Activated CD8-positive, alpha-beta memory T cell treated with anti-CD3 and anti-CD28 coated beads for 4 hours (primary cell): ENCODE measurements at places on chromosomes 5 and 9.

DNA sequence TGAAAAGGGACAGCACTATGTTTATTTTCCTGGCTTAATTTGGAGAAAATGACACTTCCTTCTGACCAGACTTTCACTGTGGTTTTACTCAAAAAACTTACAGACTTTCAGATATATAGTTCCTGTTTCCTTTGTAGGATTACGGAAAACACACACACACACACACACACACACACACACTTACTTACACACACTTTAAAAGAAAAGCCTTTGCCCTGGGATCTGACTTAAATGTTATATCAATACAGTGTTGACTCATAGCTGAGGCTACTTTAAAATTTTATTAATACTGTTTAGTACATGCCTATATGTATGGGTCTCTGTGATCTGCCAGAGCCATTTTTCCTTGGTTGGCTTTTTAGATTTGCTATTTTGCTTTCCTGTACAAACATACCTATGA, 758.3 kb downstream of the DNAH5 start:
- DNase-seq, result no peak

DNA sequence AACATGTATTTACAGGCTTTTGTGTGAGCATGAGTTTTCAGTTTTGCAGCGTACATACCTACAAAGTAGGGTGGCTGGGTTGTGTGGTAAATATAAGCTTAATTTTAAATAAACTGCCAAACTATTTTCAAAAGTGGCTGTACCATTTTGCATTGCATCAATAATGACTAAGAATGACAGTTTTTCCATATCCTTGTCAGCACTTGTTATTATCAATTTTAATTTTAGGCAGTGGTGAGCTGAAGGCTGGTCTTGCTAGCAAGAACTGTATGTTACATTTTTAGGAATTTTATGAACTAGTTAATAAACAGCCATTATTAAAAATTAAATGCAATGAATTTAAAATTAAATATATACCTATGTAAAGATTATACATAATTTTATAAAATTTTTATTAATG, 6.6 kb downstream of the SNX2 start:
- no peak for DNase-seq

DNA sequence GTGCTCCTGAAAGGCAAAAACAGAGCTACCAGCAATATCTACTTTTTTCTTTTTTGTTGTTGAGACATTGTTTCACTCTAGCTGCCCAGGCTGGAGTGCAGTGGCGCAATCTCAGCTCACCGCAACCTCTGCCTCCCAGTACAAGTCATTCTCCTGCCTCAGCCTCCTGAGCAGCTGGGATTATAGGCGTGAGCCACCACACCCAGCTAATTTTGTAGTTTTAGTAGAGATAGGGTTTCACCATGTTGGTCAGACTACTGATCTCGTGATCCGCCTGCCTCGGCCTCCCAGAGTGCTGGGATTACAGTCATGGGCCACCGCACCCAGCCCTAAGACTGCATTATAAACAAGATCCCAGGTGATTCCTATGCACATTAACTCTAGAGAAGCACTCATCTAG, 17.0 kb downstream of the PLPP1 start:
- DNase-seq, result no peak

- no peak for DNase-seq
These were observed 24.2 kb downstream of the FAM78A start for GRCh38 chr9:131252120-131252519.

- peak; percentile 86 for DNase-seq
These were observed at the start of gene PLK2 for GRCh38 chr5:58460002-58460731. Gene PLK2, minus strand, starts transcription at chr5:58460086. Its CDS starts 127 bp downstream, at chr5:58459959.

DNA sequence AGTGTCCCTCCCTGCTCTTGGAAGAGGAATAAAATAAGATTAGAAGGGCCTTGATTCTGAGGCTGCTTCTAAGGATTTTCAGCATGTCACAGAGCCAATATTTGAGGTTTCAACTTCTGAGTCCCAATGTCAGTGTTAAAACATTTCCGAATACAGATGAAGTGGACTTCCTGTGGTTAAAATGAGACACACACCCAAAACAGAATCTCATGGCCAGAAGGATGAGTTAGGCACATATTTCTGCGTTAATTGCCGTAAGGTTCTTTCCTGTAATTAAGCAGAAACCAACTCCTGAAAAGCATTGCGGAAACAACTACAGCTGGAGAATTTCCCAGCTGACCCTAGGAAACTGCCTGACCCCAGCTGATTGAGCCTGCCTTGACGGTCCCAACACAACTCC, 10.4 kb upstream of the ZNF354B start:
- DNase-seq, result no peak

- DNase-seq, result no peak
These were observed 29.7 kb downstream of the C9orf152 start for GRCh38 chr9:110178281-110178680.

DNA sequence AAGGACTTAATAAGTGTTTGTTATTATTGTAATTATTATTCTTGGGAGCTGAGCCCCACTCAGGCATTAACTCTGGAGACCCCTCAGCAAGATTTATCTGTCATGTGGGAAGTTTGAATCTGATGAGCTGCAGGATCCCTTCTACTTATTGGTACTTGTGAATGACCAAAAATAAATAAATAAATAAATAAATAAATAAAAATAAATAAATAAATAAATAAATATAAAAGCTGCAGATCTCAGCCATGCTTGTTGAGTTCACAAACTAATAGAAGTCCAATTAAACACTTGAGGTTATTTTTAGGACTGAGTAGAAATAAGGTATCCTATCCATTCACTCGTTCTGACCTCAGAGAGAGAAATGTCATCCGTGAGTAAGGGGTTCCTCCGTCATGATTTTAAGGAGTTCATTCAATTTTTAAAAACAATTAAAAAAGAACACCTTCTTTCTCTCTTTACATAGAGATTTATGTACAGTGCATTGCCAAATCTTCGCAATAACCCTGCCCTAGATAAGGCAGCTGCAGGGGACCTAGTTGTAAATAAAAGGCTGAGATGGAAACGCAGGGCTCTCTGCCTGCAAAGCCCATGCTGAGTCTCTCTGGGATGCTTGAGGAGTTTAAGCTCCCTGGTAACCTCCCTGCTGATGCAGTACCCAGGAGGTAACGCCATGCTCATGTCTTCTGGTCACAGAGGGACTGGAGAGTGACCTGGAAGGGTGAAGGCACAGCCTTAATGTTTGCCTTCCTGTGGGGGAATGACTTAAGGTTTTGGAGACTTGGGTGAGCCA, 1.2 kb downstream of the EFCAB9 start:
- DNase-seq, result no peak

GRCh38 chr5:142884029-142884428, 113.9 kb downstream of the ARHGAP26 start:
- no peak for DNase-seq

DNA sequence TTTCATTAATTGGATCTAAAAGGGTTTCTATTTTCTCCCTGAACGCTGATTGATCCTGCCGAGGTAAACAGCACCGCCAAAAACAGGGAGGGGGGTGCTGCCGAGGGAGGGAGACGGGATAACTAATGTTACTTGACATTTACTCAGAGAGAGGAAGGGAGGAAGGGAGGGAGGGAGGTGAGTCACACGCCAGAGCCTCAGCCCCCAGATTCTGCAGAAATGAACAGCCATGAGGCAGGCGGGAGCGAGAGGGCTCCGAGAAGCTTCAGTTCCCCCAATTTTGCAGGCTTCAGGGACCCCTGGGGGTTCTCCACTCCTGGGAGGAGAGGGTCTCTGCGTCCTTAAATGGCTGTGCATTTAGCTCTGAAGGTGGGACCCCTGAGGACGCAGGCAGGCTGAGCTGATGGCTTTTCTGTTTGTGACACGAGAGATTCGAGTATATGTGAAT, 59.1 kb upstream of the IER5L start:
- peak; percentile 20 for DNase-seq

GRCh38 chr9:133264235-133264764, 10.7 kb downstream of the ABO start:
- DNase-seq, result no peak

DNA sequence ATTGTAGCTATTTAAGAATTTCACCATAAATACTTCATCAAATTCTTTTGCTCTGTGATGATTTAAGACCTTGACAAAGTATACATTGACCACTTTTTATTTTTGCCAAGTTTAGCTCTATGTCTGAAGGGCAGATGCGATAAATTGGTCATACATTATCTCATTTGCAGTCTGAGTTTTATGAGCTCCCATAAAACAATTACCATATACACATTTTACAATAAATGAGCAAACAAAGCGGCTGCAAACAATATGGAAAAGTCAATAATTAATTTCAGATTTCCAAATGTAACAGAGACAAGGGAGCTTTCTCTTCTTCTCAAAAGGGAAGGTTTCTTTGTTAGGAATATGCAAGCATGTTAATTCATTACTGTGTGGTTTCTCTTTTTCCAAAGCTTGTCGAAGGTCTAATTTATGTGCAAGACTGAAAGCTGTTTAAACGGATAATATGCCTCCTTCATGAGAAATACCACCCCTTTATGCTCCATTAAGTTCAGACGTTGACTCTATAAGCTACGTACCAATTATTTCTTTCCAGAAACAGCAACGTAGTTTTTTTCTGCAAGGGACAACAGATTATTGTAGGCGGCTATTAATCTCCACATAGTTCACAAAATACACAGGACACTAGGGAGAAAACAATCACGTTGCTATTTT, 7.0 kb upstream of the IZUMO3 start:
- DNase-seq, result no peak

DNA sequence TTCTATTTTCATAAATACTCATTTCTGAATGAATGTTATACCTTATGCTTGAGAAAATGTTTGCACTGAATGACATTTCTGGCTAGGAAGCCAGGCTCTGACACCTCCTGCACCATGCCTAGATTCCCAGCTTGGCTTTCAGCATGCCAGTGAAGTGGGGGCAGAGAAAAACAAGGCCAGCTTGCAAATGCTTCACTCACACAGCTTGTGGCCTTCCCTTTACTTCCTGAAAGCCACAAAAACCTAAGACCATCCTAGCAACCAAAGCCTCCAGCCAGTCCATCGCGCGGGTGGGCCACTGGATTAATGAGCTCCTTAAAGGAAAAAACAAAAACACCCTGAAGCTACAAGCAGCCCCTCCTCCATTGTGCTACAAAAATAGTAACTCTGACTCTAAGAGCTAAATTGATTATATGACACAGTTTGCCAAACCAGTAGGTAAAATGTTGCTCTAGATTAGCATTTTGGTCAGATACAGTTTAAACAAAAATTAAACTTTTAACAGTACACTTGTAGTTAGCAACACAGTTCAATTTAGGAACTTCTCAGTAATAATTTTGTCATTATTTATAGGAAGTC, 159.9 kb downstream of the TSSK1B start:
- DNase-seq, result no peak

GRCh38 chr5:113056988-113057387, 80.4 kb downstream of the DCP2 start:
- DNase-seq, result no peak

- DNase-seq, result no peak
These were observed 145.7 kb upstream of the KLF4 start for GRCh38 chr9:107635101-107635802.

- no peak for DNase-seq
These were observed 3.4 kb upstream of the EHMT1 start for GRCh38 chr9:137615387-137615871.

- no peak for DNase-seq
These were observed 166.5 kb upstream of the PRR16 start for GRCh38 chr5:120297616-120298015.

- DNase-seq, result no peak
These were observed 193.4 kb upstream of the TUT7 start for GRCh38 chr9:86547571-86547970.

- no peak for DNase-seq
These were observed 97.7 kb upstream of the KIF2A start for GRCh38 chr5:62208218-62208852.

DNA sequence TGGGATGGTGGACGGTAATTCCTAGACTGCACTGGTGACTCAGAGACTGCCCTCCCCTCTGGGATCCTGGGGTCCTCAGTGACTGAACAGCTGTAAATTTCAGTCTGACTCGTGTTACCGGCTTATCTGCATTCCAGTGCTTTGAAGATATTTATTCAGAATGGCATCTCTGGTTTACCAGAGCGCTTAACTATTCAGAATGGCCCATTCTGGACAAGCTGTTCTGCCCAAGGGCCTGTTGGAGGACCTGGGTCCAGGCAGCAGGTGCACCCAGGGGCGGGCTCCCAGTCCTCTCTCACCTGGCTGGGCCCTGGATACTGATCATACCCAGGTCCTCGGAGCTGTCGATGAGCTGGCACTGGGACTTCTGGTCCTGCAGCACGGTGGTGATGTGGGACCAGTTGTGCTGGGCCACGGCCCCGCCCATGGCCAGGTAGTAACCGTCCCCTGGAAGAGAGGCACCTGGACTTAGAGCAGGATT, 48.0 kb downstream of the SARDH start:
- DNase-seq, result no peak

GRCh38 chr9:110183208-110184145, 24.5 kb downstream of the C9orf152 start:
- peak; percentile 14 for DNase-seq

GRCh38 chr9:89464300-89464901, 33.5 kb downstream of the SEMA4D start:
- no peak for DNase-seq

GRCh38 chr5:138967791-138968448, 92.8 kb upstream of the LRRTM2 start:
- DNase-seq, result no peak

DNA sequence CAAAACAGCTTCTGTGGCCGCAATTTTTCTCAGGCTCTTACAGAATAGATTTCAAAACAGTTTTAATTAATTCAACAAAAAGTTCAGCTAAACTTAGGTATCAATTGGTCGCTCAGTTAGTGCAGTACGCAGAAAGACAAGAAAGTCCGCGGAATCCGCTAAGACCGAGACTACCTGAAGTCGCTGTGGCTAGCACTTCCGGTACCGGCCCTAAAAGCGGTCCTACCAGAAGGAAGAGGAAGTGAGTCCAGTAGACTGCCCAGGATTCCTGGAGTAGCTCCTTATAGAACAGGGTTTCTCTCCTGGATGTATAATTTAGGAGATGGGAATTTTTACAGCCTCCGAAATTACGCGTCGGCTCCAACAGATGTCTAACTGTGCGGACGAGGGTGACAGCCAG, 16.6 kb upstream of the PCDHB2 start:
- no peak for DNase-seq

DNA sequence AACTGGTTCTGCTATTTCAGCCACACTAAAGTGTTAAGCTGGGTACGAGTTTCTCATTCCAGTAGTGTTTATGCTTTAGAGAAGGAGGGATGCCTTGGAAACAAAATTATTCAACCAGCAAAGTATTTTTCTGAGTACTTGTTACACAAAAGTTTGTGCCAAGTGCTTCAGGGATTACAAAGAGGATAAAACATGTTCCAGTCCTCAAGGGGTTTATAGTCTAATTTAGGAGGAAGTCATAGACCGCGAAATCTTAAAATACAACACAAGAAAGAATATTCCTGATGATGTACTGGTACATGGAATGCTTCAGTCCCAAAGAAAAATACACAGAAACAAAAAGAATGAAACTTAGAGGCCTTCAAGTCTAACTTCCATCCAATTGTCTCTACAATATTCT, 85.4 kb upstream of the NR4A3 start:
- no peak for DNase-seq

- DNase-seq, result no peak
These were observed 81.9 kb downstream of the TNC start for GRCh38 chr9:115035841-115036612.

- no peak for DNase-seq
These were observed 372.8 kb upstream of the KLF4 start for GRCh38 chr9:107862323-107862722.
